ENCODE measurements at places on chromosomes 16 and 17.

DNA sequence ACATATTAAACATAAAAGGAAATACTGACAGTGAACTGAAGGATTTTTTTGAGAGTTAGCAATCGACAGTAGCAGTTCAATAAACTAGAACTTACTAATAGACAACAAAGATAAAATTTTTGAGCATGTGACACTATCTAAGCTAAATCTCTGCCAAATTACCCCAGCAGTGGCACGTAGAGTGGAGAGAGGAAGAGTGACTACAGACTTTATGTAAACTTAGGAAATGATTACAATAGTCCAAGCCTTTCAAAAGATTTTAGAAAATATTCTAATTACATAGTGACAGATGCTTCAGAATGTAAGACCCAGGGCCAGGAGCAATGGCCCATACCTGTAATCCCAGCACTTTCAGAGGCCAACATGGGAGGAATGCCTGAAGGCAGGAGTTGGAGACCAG is 52.4 kb downstream of the CFDP1 start:
- DNase-seq = no peak

DNA sequence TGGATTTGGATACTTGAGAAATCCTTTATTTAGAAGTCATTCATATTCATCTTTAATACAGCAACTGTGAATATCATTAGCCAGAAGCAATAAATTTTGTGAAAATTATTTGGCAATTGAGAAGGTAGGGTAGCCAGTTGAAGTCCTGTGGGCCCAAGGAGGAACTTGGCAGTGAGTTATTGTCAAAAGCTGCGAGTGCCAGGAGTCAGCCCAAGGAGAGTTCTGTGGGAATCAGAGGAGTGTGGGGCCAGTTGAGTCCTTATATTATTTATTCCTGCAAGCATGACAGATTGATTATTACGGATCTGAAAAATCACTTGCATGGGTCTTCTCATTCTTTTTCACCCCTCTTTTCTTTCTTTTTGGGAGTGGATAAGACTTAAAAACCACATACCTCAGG is 38.3 kb downstream of the PRKCA start:
- DNase-seq = no peak

GRCh38 chr17:1019451-1019850 is 22.5 kb downstream of the TIMM22 start:
- DNase-seq = no peak

- DNase-seq = no peak
These were observed at the start of gene ABCC12 for GRCh38 chr16:48155926-48156789. Gene ABCC12, minus strand, starts transcription at chr16:48155993. Its CDS starts 9,569 bp downstream, at chr16:48146424.

GRCh38 chr17:59331929-59332748 is 684 bp downstream of the YPEL2 start:
- no peak for DNase-seq

GRCh38 chr16:2919511-2920255 is 8.0 kb downstream of the FLYWCH1 start:
- no peak for DNase-seq

DNA sequence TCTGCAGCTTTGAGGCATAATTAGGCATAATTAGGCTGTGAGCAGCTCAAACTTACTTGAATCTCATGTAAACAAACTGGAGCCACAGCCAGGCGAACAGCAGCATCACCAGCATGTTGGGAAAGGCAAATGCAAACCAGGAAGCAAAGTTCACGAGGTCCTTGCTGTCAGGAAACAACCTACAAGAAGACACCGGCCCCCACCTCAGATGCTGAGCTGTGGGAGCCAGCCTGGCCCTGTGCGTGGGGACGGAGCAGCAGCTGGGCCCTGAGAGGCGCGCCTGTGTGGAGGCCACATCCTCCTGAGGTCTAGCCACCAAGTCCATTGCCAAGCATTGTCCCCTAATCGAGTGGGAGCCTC is 12.2 kb downstream of the SLC13A5 start:
- DNase-seq = no peak

DNA sequence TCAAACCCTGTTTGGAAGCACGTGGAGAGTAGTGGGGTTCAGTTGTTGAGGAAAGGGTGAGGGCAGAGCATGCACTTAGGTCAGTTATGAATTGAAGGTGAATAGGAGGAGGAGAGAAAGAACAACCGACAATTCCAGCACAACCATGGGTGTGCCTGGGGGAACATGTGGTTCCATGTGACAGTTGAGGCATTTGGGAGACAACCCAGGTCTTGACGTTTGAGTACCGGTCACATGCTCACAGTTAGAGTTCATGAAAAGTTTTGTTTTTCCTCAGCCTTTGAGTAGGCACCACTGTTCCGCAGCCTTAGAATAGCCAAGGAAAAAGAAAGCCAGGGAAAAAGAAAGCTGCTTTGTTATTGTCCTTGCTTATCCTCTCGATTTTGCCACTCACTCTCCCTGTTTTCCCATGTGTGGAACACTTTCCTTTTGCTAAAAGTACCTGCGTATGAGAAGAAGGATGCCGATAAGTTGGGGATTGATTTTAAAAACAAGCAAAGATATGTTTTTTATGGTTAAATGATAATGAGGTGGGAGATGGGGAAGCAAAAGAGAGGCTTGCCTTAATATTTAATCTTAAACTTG is 25.6 kb upstream of the ABCC11 start:
- no peak for DNase-seq

GRCh38 chr17:57091186-57091618 is 6.2 kb downstream of the AKAP1 start:
- DNase-seq = no peak

- DNase-seq = no peak
These were observed 14.7 kb downstream of the RABEP2 start for GRCh38 chr16:28910086-28911031.

GRCh38 chr17:38454532-38454931 is 26.3 kb downstream of the ARHGAP23 start:
- no peak for DNase-seq

DNA sequence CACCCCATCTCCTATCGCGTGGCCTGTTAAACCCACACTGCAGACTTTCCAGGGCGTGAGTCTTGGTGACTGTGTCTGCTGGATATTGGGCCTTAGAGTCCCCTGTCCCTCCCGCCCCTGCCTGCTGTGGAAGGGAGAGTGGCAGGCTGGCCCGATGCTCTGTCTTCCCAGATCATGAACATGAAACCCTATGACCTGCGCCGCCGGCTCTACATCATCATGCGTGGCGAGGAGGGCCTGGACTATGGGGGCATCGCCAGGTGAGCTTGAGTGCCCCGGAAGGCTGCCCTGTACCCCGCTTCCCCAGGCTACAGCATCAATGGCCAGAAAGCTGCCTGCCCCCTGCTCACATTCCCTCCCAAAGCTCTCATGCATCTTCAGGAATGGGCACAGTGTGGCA is 19.5 kb upstream of the CLEC18A start:
- DNase-seq = no peak

- DNase-seq = peak; percentile 97
These were observed at the start of the genes COX11 and STXBP4 for GRCh38 chr17:54968262-54968987. Gene COX11, minus strand, starts transcription at chr17:54968654. Its CDS starts 8 bp downstream, at chr17:54968646. Gene STXBP4, plus strand, starts transcription at chr17:54968765. Its CDS starts 17,455 bp downstream, at chr17:54986220.

DNA sequence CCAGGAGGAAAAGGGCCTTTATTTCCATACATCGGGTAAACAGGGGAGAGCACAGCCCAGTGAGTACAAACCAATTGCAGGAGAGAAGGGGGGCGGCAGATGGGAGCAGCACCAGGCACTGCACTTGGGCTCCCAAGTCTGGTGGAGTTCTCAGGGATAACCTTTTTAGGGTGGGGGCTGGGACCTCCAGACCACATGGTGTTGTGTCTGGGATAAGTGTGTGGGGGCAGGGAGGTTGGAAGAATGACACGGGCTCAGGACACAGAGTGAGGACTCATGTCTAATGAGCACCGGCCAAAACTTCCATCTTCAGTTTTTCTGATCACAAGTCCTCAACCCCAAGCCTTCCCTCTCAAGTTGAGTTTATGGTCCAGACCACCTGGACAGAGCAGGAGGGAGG is 30.6 kb downstream of the PIPOX start:
- no peak for DNase-seq

- no peak for DNase-seq
These were observed 121.7 kb downstream of the MYO1D start for GRCh38 chr17:32755045-32755805.

DNA sequence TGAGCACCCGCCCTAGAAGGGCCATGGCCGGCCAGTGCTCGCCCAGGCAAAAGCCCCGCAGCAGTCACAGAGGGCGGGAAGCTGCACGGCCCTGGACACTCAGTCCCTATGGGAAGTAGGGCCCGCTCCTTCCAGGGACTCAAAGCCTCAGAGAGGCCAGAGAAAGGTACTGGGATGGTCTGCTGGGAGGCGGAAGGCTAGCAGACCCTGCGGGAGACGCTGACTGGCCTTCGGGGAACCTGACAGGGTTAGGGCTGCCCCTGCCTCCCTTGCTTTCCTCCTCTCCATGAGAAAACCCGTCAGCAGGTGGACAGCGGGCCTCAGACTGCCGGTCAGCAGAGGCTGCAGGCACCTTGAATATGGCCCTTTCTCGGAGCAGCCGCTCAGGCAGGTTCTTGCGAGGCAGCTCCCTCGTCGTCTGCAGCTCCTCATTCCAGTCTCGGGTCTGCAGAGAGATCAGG is 11.5 kb downstream of the CLUH start:
- no peak for DNase-seq

DNA sequence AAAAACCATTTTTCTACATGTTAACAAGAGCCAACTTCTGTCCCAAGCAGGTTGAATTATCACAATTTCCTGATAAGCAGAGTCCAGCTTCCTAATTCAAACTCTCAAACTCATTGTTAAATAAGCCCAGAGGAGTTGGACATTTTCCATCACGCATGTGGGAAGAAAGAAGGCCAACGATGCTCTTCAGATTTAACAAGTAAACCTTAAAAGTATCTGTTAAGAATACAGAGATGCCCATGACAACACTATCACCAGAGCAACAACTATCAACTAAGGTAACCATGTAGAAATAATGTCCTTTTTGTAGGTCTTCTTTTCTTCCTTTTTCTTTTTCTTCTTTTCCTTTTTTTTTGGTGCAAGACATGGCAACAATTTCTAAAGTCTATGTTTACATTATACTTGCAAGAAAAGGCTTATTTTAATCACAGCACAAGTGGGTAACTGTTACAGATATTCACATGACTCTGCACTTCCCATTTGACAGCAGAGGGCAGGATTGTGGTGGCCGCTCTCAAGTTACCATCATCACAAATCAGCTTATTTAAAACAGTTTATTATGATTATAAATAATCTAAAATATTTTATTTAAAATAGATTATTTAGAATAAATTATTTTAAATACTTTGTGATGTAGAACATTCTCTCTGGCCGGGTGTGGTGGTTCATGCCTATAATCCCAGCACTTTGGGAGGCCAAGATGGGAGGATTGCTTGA is 35.7 kb upstream of the DHRS7B start:
- DNase-seq = no peak

GRCh38 chr17:56310782-56311181 is 157.5 kb downstream of the ANKFN1 start:
- no peak for DNase-seq

GRCh38 chr17:61321344-61321743 is 78.3 kb upstream of the TBX2 start:
- DNase-seq = no peak

GRCh38 chr16:84808826-84809225 is 11.0 kb upstream of the CRISPLD2 start:
- DNase-seq = no peak

DNA sequence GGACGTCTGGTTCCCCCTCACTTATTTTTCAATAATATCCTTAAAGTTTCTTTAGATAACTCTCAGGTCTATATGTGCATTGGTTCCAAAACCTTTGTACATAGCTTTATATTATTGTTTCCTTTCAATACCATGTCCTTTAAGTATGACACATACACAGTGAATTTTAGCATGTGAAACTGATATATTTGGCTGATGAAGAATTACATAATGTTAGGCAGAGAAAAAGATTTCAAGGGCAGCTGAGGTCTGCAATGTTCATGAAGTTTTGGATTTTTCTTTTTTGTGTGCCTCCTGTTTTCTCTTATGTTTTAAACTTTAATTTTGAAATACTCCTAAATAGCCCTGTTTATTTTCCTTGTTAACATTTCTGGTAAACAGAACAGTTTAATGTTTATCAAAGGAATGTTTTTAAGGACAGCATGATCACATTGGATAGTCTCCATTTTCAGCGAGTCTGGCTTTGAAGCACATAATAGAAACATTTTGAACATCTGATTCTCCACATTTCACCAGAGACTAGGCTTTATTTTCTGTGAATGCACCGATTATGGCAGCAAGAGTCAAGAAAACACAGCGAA is 32.9 kb upstream of the FBXO47 start:
- no peak for DNase-seq

DNA sequence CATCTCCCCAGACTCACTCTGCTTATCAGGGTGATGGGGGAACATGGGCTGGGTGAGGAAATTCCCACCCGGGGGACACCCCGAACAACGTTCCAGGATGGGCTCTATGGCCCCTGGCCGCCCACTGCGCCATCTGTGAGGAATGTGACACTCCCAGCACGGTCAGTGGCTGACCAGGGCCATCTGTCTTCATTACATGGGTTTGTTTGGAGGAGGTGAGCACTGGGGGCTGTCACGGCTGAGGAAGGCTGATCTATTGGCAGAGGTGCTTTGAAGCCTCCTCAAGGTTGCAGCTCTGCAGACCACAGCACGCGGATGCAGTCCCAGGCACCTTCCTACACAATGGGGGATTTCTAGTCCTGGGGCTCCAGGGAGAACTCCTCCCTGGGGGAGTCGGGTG is 214.1 kb upstream of the FOXF1 start:
- no peak for DNase-seq

DNA sequence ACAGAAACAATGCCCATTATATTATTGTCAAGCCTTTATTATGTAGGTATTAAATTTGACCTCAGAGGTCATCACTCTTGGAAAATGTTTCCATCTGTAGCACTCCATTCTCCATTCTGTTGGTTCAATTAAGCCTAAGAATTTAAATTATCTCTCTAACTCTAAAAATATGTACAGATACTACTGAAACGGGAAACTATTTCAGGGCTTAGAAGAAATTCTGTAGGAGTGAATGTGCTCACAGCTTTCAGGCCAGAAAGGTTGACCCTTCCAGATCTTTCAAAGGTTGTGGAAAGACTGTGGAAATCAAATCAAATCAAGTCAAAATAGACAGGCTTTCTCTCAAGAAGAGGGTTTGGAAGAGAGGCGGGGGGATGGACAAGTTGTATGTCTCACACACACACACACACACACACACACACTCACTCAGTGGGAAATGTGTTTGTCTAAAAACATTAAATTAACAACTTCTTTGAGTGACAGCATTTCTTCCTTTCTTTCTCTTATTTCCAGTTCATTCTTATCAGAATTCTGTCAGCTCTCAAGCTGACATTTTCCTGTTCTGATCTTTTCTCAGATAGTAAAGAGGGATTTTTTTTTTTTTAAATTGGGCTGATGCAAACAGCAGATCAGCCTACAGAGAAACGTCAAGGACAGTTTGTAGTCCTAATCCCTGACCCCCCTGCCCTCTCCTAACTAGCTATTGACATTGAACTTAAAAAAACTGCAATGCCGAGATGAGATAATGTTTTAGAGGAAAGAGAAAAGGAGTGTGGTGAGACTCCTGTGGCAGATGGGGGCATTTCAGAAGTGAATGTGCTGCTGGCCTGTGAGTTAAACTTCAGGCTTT is 139.0 kb upstream of the ZFHX3 start:
- DNase-seq = no peak

DNA sequence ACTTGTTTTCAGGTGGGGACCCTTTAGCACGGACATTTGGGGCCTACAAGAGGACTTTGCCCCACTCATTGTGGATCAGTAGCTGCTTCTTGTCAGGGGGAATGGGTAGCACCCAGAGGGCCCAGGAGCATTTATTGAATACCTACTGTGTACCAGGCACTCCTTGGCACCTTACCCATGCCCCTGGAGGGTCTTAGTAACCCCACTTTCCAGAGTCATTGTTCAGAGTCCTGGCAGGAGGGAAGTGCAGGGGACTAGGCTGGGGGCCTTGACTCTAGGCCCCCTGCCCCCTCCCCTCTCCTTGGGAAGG is 21.0 kb upstream of the CIBAR2 start:
- no peak for DNase-seq
